ENCODE measurements at places on chromosomes 5 and 9. TPM values are rescaled to one million over a fixed set of nuclear protein-coding genes. Genes with fewer than 3 reads are reported as not detected.

STPG3 gene
- total RNA-seq: not detected

PLAC8L1 gene
- not detected for total RNA-seq

SLC45A2 gene
- total RNA-seq: under 0.01 TPM

FAM169A gene
- 0.17 TPM for total RNA-seq

Measured in bronchial smooth muscle cell (primary cell).